ENCODE measurements at places on chromosomes 5 and 9. TPM values are rescaled to one million over a fixed set of nuclear protein-coding genes. Genes with fewer than 3 reads are reported as not detected.

The PCDHB13 gene
- 0.51 TPM for total RNA-seq

The GABRA1 gene
- total RNA-seq, result not detected

The CTSV gene
- total RNA-seq, result 0.25 TPM

The CYFIP2 gene
- 9.5 TPM for total RNA-seq

The MLANA gene
- not detected for total RNA-seq

The BHMT gene
- total RNA-seq, result not detected

The PCDHGA5 gene
- total RNA-seq, result 0.63 TPM

The MSX2 gene
- 0.13 TPM for total RNA-seq

The ROR2 gene
- total RNA-seq, result not detected

All from dermis microvascular lymphatic vessel endothelial cell (primary cell).